ENCODE measurements at places on chromosomes 7 and 10.

DNA sequence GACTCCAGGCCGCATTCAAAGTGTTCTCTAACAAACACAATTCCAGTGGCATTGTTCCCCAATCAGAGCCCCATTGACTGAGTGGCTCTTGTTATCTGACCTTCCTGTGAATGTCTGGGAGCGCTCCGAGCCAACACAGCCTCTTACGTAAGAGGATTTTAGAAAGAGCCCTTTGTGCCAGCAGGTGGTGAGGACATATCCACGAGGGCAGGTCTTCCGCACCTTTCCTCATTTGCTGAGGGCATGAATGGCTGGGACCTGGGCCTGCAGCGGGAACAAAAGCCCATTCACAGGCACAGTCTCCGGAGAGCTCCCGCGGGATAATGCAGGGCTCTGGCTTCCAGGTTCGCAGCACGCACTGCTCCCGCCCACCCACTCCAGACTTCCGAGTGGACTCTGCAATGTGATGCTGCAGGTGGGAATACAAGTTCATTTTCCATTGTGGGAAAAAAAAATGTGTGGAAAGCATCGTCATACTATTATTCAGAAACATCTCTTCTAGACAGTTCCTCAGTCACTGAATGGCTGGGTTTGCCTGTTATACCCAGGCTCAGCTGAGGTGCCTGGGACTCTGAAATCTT is 295.0 kb upstream of the IGFBP3 start:
- DNase-seq = no peak

GRCh38 chr10:56622335-56622973 is 261.4 kb upstream of the ZWINT start:
- DNase-seq = peak; percentile 32

- no peak for DNase-seq
Observed at GRCh38 chr7:824081-824480, 8.2 kb upstream of the SUN1 start.

- no peak for DNase-seq
Observed at GRCh38 chr7:20529260-20529659, 86.2 kb upstream of the ABCB5 start.

DNA sequence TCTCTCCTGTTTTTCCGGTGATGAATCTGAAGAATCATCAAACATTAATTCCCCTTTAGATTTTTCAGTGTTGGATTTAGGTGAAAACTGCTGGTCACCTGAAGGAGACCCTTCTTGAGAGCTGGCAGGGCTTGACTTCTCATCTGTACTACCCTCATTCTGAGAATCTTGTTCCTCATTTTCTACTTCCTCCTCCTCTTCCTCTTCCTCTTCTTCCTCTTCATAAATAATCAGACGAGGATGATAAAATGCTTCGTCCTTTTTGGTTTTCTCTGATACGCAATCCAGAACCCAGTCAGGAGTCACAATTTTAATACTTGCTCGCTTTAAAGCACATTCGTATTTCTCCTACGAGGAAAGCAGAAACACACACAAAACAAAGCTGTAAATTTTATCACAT is 26.9 kb downstream of the PAXIP1 start:
- DNase-seq = no peak

- DNase-seq = peak; percentile 36
Observed at GRCh38 chr10:72328045-72328828, 26.5 kb downstream of the DNAJB12 start.

- DNase-seq = no peak
Observed at GRCh38 chr10:74556072-74556705, 270.2 kb upstream of the KAT6B start.

- no peak for DNase-seq
Observed at GRCh38 chr7:153432063-153432462, 620.1 kb upstream of the DPP6 start.

GRCh38 chr7:36441344-36442022 is 51.8 kb downstream of the ANLN start:
- DNase-seq = no peak

GRCh38 chr7:73718438-73718881 is 1.0 kb downstream of the STX1A start:
- no peak for DNase-seq

GRCh38 chr7:25105911-25106310 is 19.1 kb downstream of the CYCS start:
- no peak for DNase-seq

DNA sequence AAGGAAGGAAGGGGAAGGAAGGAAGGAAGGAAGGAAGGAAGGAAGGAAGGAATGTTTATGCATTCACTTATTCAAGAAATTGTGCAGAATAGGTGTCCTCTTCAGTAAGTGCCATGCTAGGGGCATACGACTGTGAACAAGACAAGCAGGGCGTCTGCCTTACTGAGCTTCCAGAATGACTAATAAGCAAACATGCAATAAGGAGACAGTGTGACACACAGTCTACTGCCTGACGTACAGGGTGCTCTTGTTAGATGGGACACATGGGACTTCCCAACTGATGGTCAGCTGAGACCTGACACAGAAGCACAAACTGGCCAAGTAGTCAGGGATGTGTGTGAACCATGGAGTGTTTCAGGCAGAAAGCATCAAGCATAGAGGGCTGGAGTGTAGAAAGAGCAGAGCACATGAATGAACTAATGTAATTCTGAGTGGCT is 18.2 kb downstream of the DNAJC12 start:
- no peak for DNase-seq

- no peak for DNase-seq
Observed at GRCh38 chr7:5646846-5647245, 134.6 kb downstream of the RNF216 start.

GRCh38 chr10:100907175-100907574 is 5.6 kb upstream of the SLF2 start:
- DNase-seq = no peak

GRCh38 chr7:15692501-15693020 is 6.1 kb upstream of the MEOX2 start:
- DNase-seq = no peak

DNA sequence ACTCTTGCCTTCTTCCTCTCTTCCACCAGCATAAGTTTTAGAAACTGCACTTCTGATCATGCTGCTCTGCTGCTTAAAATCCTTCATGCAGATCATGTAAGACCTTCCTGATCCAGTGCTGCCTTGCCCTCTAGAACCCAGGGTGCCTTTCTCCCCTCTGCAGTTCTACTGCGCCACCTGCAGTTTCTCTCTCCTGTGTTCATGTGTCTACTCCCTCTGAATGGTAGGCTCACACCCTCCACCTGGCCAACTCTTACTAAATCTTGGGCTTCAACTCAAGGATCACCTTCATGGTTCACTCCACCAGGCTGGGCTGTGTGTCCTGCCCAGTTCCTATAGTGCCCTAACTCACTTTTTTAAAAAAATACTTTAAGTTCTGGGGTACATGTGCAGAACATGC is 174.6 kb upstream of the ITGB1 start:
- DNase-seq = no peak

GRCh38 chr7:44395067-44395466 is 69.7 kb upstream of the CAMK2B start:
- peak; percentile 94 for DNase-seq

- DNase-seq = no peak
Observed at GRCh38 chr10:125983161-125983560, 86.8 kb downstream of the FANK1 start.

- no peak for DNase-seq
Observed at GRCh38 chr10:48193556-48193955, 80.9 kb downstream of the FRMPD2 start.

DNA sequence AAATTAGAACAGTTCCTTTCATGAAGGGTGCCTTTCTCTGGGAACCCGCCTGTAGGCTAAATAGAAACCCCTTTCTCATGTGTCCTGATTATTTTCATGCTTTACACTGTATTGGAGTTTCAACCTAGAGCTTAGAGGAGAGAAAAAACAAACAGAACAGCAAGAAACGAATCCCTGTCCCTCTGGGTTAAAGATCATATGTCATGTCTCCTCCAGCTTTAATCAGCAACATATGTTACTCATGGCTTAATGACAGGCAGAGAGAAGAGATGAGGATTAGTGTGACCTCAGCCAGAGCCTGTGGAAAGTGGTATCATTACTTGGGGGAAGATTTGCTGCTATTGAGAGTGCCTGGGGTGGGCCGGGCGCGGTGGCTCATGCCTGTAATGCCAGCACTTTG is 32.1 kb downstream of the CRCP start:
- DNase-seq = no peak

DNA sequence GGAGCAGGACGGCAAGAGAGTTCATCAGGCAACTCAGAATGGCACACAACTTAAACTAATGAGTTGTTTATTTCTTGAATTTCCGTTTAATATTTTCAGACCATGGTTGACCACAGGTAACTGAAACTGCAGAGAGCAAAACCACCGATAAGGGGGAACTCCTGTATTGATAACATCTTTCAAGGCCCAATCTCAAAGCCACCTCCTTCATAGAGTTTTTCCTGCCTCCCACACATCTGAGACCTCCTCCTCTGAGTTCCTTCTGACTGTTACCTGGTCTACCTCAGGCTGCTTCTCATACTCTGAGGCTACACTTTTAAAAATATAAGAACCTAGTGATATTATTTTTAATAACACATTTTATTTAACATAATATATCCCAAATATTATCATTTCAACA is 341.5 kb upstream of the NPVF start:
- DNase-seq = no peak

DNA sequence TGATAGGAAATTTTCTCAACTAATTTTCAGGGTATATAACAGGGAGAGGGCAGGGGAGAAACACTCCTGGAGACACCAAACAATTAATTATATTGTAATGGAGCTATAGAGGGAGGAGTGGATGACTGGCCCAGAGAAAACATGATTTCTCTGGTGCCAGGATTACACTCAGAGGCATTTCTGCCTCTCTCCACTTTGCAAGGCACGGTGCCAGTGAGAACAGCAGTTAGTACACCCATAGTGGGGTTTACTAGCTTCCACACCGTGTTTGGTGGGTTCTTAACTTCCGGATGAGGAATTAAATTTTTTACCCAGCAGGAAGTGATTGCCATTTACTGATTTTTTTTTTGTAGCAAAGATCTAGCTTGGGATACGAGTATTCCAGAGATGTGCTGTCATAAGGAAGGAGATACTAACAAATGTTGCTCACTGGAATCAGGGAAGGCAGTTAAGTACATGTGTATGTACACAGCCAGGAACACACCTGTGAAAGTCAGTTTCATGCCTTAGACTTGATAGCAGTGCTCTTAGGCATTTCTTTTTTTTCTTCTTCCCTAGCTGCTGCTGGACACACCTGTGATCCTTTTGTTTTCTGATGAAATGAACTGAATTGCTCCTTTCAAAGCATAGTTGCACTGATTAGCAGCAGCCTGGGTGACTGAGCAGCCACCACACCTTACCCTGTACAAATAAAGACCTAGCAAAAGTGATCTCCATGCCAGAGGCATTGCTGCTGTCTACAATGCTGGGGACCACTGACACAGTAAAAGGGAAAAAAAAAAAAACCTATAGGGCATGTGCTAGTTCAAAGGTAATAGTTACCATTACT is 58.1 kb downstream of the POLL start:
- DNase-seq = no peak

DNA sequence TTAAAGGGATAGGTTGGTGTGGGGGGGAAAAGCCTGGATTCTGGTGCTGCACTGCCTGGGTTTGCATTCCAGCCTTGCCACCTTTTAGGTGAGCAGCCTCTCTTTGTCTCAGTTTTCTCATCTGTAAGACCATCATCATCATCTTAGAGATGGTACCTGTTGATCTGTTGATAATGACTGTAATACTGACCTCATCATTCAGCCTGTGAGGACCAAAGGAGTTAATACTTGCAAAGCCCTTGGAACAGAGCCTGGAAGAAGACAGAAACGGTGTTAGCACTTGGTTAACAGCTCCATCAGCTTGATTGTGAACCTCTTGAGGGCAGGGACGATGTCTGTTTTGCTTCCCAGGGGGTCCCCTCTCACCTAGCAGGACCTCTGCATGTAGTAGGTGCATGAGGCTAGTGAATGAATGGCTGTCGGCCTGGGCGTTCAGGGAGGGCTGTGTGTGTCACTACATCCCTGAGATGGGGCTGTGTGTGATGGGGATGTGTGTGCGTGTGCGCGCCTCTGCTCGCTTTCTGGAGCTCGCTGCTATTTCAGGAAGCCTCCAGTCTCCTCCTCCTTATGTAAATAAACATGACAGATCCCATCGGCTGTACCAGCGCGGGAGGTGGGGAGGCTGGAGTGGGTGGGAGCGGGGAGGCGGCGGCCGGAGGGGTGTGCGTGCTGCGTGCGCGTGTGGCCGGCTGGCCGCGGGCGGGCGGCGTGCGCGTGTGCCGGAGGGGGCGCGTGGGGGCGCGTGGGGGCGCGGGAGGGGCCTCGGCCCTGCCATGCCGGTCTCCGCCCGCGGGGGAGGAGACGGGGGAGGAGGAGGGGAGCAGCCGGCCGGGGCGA is 61.2 kb downstream of the NEURL1 start:
- DNase-seq = no peak

- DNase-seq = peak; percentile 34
Observed at GRCh38 chr7:27603813-27604212, 58.9 kb downstream of the HIBADH start.

GRCh38 chr10:34528320-34528719 is 286.8 kb downstream of the PARD3 start:
- DNase-seq = peak; percentile 58

DNA sequence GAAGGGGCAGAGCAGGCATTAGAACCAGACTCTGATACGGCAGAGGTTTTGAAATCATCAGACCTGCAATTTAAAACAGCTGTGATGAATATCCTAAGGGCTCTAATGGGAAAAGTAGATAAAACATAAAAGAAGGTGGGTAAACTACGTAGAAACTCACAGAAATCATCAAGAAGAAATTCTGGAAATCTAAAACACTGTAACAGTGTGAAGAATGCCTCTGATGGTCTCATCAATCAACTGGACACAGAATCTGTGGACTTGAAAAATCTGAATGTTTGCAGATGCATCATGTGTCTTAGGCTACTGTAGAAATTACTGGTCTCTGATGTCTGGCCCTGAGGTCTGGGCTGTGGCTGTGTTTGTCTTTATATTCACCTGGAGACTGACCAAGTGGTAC is 173.0 kb upstream of the NPS start:
- no peak for DNase-seq

GRCh38 chr10:46285300-46285699 is 1.5 kb upstream of the ANTXRL start:
- DNase-seq = peak; percentile 3

DNA sequence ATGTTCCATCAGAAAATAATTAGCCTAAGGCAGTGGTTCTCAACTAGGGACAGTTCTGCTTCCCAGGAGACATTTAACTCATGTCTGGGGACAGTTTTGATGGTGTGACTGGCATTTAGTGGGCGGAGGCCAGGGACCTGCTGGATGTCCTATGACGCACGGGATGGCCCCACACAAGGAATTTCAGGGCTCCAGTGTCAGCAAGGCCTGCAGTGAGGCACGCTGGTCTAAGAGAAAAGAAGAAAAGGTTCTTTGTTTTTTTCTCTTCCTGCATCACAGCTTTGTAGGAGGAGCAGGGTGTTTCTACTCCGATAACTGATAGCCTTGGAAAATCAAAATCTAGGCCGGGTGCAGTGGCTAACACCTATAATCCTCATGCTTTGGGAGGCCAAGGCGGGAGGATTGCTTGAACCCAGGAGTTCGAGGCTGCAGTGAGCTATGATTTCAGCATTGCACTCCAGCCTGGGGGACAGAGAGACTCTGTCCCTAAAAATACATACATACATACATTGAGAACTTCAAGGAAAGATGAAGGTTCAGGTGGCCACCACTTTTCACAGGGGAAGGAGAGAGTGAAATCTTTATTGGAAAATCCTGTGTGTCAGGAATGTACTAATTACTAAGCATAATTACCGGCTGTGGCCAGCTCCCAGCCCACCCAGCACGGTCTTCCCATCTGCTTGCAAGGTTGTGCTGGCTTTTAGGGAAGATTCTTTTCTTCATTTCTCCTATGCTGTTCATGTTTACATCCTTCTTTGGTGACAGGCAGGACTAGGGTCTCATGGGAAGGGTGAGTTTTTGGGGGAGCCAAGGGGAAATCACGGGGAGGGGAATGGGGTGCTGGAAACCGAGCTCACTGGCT is 150.4 kb downstream of the ACTR3B start:
- DNase-seq = no peak

- DNase-seq = no peak
Observed at GRCh38 chr10:17872191-17873091, 63.3 kb downstream of the MRC1 start.

Measured in DMS79 treated with DMSO at 0.1 percent for 48 hours (cell line).